Stimulated activated CD4-positive, alpha-beta T cell treated with anti-CD3 and anti-CD28 coated beads, Interleukin-4, amount 100 ng/mL, for 4 hours (primary cell): ENCODE measurements at places on chromosomes 7 and 10.

DNA sequence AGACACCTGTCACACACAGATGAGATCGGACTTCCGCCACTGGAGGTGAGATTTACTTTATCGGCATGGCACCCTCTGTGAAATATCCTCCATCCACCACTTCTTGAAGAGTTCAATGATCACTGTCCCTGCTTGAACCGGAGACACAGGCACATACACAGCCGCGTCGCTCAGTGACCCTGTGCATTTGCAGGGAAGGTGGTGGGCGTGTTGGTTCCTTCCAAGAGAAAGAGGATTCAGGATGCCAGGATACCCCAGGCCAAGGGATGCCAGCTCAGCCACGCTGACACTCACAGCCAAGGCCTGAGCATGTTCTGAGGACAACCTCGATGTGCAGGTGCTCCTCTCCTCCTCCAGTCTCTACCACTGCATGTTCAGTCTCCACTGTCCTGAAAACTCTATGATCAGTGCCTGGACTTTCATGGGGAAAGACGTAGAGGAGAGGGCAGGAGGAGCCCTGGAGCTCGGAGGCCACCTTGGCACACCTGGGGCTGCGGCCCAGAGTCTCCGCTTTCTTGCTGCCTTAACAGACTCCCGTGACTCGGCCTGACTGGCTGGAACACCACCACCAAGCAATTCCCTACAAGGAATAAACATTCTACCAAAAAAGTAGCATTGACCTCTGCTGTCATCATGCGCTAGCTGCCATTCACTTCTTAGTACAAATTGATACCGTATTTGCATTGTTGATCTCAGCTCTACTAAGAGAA is 115.2 kb downstream of the TCERG1L start:
- DNase-seq, result no peak

DNA sequence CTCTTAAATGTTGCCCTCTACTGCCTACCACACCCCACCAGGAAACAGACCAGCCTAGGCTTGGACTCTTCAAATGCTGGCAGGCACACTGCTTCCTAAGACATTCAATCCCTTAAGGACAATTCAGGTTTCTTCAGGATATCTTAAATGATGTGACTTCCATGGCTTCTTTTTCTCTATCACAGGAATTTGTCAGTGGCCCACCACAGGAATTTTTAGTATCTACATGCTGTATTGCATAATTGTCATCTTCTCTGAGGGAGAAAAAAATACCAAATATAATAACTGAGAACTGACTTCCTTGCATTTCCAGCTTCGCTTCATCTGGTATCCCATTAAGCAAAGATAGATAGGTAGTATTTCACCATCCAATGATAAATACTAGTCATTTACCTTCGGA is 129.3 kb downstream of the WNT2 start:
- DNase-seq, result no peak

GRCh38 chr7:132108563-132108962 is 467.7 kb downstream of the PLXNA4 start:
- DNase-seq, result no peak

DNA sequence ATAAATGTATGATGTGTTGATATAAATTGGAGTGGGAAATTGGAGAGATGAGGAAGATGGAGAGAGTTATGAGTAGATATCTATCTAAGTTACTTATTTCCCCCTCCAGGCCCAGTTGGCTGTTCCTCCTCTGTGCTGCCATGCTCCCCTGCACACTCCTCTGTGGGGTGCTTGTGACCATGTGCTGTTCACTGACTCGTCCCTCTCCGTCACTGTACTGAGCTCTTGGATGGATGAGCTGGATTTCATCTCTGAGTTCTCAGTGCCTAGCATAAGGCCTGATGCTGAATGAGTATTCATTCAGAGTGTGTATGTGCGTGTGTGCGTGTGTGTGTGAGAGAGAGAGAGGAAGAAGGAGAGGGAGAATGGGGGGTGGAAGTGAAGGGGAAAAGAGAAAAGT is 14.5 kb downstream of the OR9A2 start:
- DNase-seq, result no peak

DNA sequence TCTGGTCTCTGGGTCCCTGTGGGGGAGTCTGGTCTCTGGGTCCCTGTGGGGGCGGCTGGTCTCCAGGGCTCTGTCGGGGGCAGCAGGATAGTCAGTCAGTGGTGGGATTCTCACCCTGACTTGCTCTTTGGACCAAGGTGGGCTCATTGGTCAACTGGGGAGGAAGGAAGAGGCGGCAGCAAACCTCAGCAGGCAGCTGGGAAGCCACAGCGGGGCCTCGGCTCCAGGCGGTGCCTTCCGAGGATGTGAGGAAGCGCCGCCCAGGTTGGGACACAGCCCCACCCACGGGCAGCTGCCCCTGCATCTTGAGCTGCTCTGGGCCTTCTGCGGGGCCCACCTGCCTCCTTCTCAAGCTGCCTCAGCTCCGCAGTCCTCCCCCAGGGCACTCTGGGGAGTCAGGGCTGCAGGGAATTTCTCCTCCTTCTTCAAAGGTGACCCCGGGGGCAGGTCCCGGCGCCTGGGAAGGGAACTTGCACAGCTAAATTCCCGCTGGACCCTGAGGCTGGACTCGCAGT is 20.4 kb upstream of the KNDC1 start:
- DNase-seq, result no peak

DNA sequence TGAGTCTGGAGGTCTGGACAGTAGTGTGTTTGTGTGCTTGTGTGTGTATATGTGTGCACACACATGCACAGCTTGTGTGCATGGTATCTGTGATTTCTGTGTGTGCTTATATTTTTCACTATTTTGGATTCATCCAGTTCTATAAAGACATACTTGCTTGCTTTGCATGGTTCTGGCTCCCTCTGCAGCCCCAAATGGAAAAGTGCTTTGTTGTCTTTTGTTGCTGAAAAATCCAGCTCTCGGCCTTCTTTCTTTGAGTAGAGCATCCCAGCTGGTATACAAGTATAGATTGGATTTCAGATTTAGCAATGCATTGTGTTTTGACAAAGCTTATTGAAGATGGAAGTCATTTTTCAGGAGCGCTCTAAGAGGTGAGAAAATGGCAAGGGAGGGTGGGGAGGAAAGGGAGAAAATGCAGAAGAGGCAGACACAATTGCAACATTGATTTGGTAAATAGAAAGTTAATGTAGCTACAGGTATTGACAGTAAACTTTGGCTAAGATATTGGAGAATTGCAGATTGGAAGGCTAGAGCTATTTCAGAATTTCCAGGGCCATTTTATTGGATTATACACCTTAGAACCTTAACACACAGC is 333.9 kb downstream of the AUTS2 start:
- DNase-seq, result no peak

DNA sequence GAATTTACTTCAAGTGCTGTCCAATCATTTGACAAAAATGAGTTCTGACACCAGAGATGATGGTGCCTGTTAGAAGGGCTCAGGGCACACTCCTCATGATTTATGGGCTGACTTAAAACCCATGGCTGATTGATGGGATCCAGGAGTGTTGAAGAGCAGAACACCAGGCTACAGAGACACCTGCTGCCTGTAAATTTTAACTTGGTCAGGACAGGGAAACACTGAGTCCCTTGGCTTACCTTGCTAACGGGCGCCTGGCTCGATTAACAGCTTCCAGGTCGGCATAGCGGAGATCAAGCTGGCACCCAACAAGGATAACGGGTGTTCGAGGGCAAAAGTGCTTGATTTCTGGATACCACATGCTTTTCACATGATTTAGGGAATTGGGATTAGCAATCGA is 51.4 kb downstream of the RHOBTB1 start:
- DNase-seq, result no peak

- no peak for DNase-seq
These were observed 43.8 kb downstream of the ADAMTS14 start for GRCh38 chr10:70715853-70716795.

DNA sequence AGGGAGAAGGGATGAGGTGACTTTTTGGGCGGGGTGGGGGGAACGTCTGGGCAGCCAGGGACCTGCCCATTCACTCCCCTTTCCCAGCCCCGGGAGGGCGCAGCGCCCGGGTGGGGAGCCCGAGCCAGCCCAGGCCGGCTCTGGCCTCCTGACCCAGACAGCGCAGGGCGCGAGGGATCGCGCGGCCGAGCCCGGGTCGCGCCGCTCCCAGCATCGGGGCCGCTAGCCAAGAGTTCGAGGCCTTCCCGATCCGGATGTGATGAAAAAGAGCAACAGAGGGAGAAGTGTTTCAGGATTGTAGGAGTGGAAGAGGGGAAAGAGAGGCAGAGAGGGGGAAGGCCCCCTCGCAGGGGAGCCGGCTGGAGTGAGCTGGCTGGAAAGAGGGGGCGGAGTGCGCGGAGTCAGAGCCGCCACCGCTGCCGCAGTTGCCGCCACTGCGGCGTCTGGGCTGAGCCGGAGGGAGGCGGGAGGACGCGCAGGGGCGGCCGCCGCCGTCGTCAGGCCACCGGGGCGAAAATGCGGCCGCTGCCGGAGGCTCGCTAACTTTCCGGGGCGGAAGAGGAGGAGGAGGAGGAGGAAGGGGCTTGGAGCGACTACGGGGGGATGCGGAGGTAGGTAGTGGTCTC is at the start of gene MDFIC:
Gene MDFIC, plus strand, starts transcription at position 69 of the 626 bp plus-strand sequence. CDS start 940 bp downstream, outside the sequence.
- peak; percentile 73 for DNase-seq

GRCh38 chr10:131724891-131725580 is 175.8 kb upstream of the PPP2R2D start:
- no peak for DNase-seq

GRCh38 chr10:35542303-35542702 is 62.8 kb upstream of the GJD4 start:
- DNase-seq, result no peak

- no peak for DNase-seq
These were observed 73.4 kb downstream of the AHR start for GRCh38 chr7:17371671-17372524.

DNA sequence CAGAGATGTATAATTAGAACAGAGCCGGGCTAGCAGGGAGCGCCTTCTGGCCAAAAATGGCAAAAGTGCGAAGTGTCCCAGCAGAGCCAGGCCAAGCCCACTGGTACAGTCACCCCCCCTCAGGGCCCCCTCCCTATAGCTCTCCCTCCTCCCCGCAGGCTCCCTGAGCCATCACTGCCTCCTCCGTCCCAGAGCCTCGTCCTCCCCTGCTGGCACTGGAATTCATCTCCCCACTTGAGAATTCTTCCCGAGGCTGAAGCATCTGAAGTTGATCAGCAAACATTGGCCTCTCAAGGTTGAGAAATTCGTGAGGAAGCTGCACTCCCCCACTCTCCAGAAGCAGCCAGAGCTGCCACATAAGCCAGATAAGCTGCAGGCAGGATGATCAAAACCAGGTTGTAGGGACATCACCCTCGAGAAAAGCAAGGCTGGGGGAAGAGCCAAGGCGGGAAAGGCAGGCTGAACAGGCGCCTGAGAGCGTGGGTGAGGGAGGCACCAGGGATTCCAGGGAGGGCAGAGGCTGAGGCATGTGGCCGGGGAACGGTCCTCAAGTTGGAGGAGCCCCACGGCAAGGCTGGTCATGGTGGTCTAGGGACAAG is 23.4 kb downstream of the CAMK2G start:
- DNase-seq, result no peak

GRCh38 chr10:7593905-7594304 is 72.9 kb downstream of the ITIH5 start:
- DNase-seq, result no peak

DNA sequence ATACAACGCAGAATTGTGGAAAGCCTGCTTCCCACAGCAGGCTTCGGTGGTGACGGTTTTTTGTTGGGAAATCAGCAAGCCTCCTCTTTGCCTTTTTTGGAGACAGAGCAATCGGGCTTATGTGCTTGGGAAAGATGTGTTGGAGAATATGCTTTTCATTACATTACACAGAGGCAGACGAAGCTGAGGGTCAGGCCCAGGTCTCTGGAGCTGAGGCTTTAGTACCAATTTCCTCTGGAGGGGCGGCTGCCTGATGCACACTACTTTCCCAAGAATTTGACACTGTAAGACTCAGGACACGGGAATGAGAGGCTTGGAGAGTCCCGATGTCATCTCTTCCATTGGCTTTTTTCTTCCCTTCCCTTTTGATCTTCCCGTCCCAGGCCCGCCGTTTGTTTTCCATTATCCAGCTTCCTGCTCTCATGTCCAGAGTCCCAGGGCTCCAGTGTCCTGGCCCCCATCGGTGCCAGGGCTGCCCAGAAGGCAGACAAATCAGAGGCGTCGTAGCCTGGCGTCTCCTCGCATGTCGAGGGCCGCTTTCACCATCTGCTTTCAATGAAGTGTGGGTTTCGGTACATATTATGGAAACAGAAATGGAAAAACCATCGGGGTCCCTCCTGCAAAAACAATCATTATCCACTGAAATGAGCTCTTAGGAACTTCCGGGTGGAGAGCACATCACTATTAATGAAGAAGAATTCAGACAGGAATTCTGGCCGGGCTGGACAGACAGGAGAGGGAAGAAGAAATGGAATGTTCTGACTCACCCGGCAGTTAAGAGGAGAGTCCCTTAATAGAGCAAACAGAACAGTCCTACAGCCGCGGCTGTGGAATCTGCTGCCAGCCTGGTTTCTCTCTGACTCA is 123.0 kb upstream of the JCAD start:
- no peak for DNase-seq

GRCh38 chr7:140003913-140004382 is 58.8 kb downstream of the PARP12 start:
- DNase-seq, result no peak
